Right renal cortex interstitium (tissue), 3 donors: ENCODE measurements at places on chromosomes 16 and 17. TPM values are rescaled to one million over a fixed set of nuclear protein-coding genes. Genes with fewer than 3 reads are reported as not detected.

PIMREG gene
- 19.4 TPM for polyA plus RNA-seq

HEATR9 gene
- 0.17 TPM for polyA plus RNA-seq

SGCA gene
- polyA plus RNA-seq, result 0.62 TPM

YBX2 gene
- polyA plus RNA-seq, result 1.8 TPM

ZNF423 gene
- polyA plus RNA-seq, result 24.5 TPM

NT5C3B gene
- polyA plus RNA-seq, result 99.0 TPM

TBX4 gene
- 0.26 TPM for polyA plus RNA-seq

ABI3 gene
- 5.8 TPM for polyA plus RNA-seq

RHBDL3 gene
- polyA plus RNA-seq, result 1.3 TPM

UBALD1 gene
- 10.0 TPM for polyA plus RNA-seq

ZNF232 gene
- 21.5 TPM for polyA plus RNA-seq

MPP3 gene
- polyA plus RNA-seq, result 6.7 TPM

SLC9A5 gene
- polyA plus RNA-seq, result 3.6 TPM

ADGRG1 gene
- 75.6 TPM for polyA plus RNA-seq

KRTAP9-4 gene
- not detected for polyA plus RNA-seq

GRB2 gene
- polyA plus RNA-seq, result 107 TPM

SPPL2C gene
- not detected for polyA plus RNA-seq

OTOP3 gene
- not detected for polyA plus RNA-seq
